KBM-7 (cell line): ENCODE measurements at places on chromosomes 5 and 9.
A peak's percentile ranks its signal among the peaks of the same experiment; 100 is the strongest.

- no peak for DNase-seq
These were observed 31.7 kb downstream of the SPACA9 start for GRCh38 chr9:132910376-132910775.

GRCh38 chr9:6777213-6777902, 19.6 kb downstream of the KDM4C start:
- DNase-seq = no peak

DNA sequence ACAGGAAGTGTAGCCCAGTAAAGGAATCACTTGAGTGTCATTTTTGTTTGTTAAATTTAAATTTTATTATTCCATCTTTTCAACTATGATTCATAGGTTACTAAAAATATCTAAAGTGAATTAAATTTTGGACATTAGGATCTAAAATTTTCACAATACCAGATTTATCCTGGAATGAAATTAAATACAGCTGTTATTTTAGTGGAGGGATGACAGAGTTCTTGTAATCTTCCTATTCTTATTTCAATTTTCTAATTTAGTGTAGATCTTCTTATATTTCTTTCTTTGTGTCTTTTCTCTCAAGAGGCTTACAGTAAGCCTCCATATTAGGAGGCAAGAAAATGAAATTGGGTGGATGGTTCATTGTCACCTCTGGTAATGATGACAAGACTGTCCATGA, 167.9 kb upstream of the TNC start:
- no peak for DNase-seq

GRCh38 chr9:121990600-121991306, 102.4 kb downstream of the TTLL11 start:
- no peak for DNase-seq

GRCh38 chr5:83378624-83379289, 92.8 kb upstream of the VCAN start:
- DNase-seq = no peak

DNA sequence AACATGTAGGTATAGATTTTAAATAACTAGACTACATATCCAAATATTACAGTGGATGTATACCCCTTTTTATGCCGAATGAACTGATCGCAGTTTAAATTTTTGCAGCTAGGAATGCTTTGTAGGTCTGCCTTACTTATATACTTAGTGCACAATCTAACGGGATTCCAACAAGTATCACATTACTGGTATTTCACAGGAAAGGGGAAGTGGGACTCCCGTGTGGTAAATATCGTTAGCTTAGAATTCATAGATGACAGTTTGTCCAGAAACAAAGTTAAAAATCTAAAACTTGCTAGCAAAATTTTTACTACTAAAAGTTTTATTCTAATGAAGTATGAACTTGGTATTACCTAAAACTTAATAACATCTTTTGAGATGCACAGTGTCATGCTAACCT, 193.5 kb upstream of the TLX3 start:
- peak; percentile 34 for DNase-seq

GRCh38 chr5:35198075-35198474, 32.2 kb downstream of the PRLR start:
- DNase-seq = no peak

- DNase-seq = no peak
These were observed 178.2 kb downstream of the SEC61B start for GRCh38 chr9:99400184-99400731.

GRCh38 chr5:108001222-108001621, 330.5 kb upstream of the EFNA5 start:
- no peak for DNase-seq

- DNase-seq = no peak
These were observed 7.2 kb downstream of the CHMP5 start for GRCh38 chr9:33272061-33272460.

- no peak for DNase-seq
These were observed 159.1 kb upstream of the IRX2 start for GRCh38 chr5:2910401-2911175.

DNA sequence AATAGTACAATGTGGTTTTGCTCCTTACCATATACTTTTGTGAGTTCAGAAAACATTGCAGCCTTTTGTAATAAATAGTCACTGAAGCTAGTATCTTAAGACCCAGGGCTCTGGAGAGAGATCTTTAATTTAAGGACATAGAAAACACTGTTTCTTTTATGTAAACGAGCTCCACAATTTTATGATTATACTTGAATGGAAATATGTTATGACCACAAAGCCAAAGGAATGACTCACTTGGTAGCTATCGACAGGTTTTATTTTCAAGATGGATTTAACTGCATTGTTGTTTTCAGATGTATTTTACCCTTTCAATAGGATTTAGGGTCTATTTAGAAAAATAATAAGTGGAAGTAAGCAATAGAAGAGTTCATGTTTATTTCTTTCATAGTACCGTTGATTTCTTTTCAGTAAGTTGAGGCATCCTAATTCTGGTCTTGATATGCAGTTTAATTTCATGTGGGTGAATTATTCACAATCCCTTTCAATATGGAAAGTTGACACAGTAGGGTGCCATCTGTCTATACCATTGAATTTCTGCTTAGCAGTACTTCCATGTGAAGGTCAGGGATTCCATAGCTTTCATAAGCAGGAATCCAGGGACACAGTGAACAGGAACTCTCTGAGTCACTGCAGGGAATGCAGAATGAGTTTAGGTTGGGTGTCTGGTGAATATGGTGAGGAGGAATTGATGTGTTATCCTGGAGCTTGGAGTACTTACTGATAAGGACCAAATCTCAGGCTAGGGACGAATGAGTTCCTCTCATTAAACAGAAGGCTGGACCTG, 157.6 kb downstream of the CD180 start:
- DNase-seq = no peak

- no peak for DNase-seq
These were observed 423.4 kb downstream of the ISL1 start for GRCh38 chr5:51806677-51807076.

GRCh38 chr9:33524306-33524947, 376 bp downstream of the ANKRD18B start:
- peak; percentile 55 for DNase-seq

DNA sequence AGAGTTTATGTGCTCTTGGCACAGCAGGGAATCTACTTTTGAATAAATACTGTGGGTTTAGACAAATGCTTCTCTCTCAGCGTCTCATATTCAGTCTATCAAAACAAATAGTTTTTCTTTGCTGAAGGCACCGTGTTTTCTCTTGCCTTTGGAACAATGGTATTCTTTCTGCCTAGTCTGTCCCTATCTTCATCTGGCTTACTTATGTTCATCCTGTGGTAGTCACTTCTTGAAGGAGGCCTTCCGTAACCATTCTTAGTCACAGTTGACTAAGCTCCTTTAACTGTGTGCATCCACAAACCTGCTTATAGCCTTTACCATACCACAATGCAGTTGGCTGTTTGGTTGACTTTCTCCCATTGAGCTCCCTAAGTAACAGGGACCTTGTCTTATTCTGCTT, 45.9 kb downstream of the LARP1 start:
- no peak for DNase-seq

GRCh38 chr9:87007711-87008366, 60.5 kb upstream of the GAS1 start:
- no peak for DNase-seq

GRCh38 chr5:109700516-109701153, 10.9 kb downstream of the MAN2A1 start:
- DNase-seq = no peak

- DNase-seq = no peak
These were observed 26.7 kb upstream of the CSNK1G3 start for GRCh38 chr5:123485275-123485674.

GRCh38 chr9:109865521-109865920, 85.5 kb downstream of the PALM2AKAP2 start:
- no peak for DNase-seq

- no peak for DNase-seq
These were observed 30.3 kb downstream of the MED27 start for GRCh38 chr9:132049323-132049882.

DNA sequence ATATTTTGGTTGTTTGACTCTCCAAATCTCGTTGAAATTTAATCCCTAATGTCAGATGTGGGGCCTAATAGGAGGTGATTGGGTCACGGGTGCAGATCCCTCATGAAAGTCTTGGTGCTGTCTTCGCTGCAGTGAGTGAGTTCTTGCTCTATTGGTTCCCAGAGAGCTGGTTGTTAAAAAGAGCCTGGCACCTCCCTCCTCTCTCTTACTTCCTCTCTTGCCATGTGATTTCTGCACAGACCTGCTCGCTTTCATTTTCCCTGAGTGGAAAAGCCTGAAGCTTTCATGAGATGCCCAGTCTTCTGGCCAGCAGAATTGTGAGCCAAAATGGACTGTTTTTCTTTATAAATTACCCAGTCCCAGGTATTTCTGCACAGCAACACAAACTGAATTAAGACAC, 221.6 kb downstream of the MAT2B start:
- peak; percentile 53 for DNase-seq

DNA sequence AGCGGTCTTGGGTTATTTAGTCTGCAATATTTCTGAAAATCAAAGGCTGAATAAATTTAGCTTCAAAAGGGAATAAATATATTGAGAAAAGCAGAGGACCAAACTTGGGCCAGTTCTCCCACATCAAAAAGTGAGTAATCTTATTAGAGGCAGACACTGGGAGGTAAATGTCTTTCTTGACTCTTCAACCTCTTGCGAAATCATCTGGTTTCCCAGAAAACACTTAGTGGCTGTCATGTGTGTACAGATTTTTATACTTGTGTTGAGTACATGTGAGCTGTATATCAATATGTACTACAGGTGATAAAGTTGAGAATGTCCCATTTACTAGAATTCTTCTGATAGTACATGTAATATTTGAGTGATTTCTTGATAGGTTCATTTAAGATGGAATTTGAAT, 454.9 kb downstream of the PRR16 start:
- no peak for DNase-seq

GRCh38 chr5:39501397-39501796, 76.6 kb upstream of the DAB2 start:
- no peak for DNase-seq

DNA sequence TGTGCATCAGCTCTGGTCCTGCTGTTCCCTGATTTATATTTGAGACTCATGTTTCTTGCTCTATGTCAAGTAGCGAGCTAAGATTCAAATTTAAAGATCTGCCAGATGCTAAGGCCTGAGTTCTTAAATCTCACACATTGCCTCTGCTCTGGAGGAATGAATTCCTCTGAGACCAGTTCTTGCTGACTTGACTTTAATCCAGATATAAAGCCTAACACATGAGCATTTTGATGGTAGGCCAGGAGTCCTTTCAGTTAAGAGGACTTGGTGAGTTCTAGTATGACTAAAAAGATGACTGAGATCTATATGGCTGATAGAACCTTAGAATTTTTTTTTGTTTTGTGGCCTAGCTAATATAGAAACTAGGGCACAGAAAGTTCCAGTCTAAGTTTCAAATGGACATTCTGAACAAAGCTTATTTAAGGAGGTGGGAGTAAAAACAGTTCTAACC, 1.3 kb upstream of the INIP start:
- no peak for DNase-seq

DNA sequence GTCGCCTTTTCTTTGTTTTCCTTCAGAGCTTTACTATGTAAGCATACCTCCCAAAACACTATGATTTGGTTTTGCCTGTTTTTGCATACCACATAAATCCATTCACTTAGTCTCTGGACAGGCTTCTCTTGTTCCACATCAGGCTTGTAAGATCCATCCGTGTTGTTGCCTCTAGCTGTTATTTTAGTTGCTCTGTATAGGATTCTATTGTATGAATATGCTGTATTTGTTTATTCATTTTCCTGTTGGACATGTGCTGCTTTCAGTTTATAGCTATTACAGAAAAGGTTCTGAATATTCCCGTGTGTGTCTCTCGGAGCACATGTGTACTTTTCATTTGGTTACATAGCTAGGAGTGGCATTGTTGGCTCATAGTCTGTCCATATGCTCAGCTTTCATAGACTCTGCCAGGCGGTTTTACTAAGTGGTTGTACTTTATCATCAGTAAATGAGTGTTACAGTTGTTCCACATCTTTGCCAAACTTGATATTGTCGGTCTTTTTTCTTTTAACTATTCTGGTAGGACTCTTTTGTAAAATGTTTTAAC, 41.8 kb downstream of the NUP214 start:
- DNase-seq = no peak

DNA sequence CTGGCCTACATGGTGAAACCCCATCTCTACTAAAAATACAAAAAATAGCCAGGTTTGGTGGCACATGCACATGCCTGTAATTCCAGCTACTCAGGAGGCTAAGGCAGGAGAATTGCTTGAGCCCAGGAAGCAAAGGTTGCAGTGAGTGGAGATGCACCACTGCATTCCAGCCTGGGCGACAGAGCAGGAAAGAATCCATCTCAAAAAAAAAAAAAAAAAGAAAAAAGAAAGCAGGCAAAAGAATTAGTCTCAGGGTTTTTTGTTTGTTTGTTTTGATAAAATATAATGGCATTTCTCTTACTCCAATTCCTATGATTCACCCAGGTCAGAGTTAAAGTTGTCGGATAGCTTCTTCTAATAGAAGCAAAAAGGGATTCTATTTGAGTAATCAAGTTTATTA, 67.0 kb upstream of the ATG10 start:
- no peak for DNase-seq

- peak; percentile 82 for DNase-seq
These were observed 112.9 kb upstream of the LMX1B start for GRCh38 chr9:126500600-126501382.

DNA sequence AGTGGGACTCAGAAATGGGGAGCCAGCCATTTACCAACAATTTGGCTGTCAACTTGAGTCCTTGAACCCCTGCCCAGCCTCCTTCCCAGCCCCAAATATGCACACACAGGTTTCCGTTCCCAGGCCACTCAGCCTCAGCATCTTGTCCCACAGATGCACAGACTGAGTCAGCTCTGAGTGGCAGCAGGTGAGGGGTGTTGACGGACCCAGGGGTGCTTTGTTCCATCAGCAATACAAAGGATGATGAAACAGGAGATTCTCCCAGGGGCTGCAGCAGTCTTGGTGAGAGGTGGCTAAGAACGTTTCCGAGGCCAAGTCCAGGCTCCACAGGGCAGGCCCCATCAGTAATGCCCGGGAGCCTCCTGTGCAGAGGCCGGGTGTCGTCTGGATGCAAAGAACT, 4.9 kb upstream of the OLFM1 start:
- no peak for DNase-seq

- DNase-seq = no peak
These were observed 173.6 kb upstream of the S1PR3 start for GRCh38 chr9:88817628-88818027.

DNA sequence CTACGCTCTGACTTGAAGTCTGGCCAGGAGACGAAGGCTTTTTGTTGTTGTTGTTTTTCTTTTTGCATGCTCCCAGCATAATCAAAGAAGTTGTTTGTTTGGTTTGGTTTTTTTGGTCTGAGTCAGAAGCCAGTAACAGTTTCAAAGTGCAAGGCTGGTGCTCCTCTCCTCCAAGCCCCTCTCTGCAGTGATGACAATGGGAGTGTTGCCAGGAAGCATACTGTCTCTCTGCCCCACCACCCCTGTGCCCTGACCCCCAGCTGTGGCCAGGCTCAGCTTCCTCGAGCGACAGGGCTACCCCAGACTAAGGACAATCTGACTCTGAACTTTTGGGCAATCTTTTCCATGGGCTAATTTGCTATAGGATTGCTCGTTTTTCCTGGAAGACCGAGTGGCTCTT, 173.8 kb upstream of the PITX1 start:
- DNase-seq = no peak

- peak; percentile 12 for DNase-seq
These were observed 247.1 kb upstream of the ANKRD55 start for GRCh38 chr5:56480078-56480704.

- no peak for DNase-seq
These were observed 45.2 kb downstream of the VAV2 start for GRCh38 chr9:133946840-133947486.

- no peak for DNase-seq
These were observed 247.4 kb downstream of the ARHGAP26 start for GRCh38 chr5:143017541-143017940.
